Tibial artery (tissue), 4 donors: ENCODE measurements at places on chromosomes 2 and 18.

DNA sequence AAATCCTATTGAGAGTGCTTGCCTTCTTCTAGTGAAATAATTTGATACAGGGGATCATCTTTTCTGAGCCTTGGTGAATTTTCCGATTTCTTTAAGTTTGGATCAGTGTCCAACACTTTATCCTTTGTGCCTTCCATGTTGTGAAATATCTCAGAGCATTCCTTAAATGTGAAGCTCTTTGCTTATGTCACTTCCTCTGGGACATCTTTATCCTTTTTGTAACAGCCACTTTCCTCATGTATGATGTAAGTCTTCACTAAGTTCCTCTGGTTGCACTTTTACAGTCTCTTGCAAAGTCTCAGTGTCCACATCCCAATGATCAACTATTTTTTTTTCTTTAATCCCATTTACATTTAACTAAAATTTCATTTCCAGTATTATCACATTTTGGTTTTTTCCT is 254.2 kb downstream of the EN1 start:
- DNase-seq: no peak
- H3K4me3 ChIP-seq: no peak overlapping the region
- no peaks in the 10 kb centered on the region for H3K4me1 ChIP-seq
- no peaks in the 10 kb centered on the region for H3K27me3 ChIP-seq
- no peaks in the 10 kb centered on the region for H3K36me3 ChIP-seq

DNA sequence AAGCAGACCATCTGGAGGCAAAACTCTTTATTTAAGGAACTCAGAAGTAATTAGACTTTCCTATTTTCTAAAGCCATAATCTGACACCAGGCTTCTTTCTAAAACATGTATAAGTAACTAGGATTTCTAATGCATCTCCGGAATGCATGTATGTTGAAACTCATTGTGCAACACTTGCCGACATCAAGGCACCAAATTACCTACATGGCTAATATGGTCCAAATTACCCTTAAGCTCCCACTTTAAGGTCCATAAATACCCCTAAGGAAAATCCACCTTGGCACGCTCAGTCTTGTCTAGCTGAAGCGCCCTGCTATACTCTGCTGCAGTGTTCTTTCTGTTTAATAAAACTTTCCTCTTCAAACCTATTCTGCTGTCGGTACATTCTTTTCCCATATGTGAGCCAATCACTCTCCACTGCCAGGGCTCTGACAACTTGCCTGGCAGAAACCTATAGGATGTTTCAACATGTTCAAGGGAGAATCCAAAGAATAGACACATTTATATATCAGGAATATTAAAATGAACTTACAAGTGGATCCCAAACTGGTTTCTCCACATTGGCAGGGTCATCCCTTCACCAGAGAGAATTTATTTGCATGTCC is 171.9 kb downstream of the GALNT1 start:
- H3K27me3 ChIP-seq: peaks cover 17% of the 10 kb centered on the region
- H3K4me1 ChIP-seq: no peaks in the 10 kb centered on the region
- no peaks in the 10 kb centered on the region for H3K36me3 ChIP-seq

GRCh38 chr2:196247114-196247975 is 76.0 kb upstream of the STK17B start:
- H3K36me3 ChIP-seq: no peaks in the 10 kb centered on the region
- peak; percentile 74 for DNase-seq
- no peak overlapping the region for H3K4me3 ChIP-seq
- H3K27me3 ChIP-seq: no peaks in the 10 kb centered on the region

DNA sequence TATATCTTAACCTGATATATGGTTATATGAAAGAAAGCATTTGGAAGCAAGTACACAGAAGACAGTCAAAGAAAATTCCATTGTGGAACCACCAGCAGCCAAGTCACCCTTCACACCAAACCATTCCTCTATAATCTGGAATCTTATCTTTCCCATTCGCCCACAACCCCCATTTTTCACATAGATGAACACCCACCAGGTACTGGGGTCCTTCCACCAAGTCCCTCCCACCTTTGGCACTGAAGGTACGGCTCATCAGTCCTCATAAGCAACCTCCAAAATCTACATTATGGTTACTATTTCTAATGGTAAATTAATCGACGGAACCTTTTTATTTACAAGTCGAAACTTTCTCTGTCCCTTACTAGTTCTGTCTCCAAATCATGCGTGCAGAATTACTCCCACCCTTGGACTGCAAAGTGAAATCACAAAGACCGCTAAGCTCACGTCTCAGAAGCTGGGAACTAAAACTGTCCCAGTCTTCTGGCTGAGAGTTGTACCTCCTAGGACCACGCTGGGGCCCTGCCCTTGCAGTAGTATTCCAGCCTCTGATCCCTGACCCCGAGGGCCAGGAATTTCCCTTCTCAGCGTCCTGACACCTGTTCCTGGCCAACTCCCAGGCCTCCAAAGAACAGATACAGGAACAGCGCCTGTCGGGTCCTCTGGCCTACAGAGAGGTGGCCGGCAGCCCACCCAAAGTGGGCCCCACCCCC is 702 bp downstream of the OLA1 start:
- no peak for DNase-seq
- peaks cover 12% of the 10 kb centered on the region for H3K36me3 ChIP-seq
- H3K4me3 ChIP-seq: peak overlapping the region; percentile 62
- H3K27ac ChIP-seq: peak overlapping the region; percentile 87
- no peaks in the 10 kb centered on the region for H3K27me3 ChIP-seq
- H3K4me1 ChIP-seq: no peaks in the 10 kb centered on the region

DNA sequence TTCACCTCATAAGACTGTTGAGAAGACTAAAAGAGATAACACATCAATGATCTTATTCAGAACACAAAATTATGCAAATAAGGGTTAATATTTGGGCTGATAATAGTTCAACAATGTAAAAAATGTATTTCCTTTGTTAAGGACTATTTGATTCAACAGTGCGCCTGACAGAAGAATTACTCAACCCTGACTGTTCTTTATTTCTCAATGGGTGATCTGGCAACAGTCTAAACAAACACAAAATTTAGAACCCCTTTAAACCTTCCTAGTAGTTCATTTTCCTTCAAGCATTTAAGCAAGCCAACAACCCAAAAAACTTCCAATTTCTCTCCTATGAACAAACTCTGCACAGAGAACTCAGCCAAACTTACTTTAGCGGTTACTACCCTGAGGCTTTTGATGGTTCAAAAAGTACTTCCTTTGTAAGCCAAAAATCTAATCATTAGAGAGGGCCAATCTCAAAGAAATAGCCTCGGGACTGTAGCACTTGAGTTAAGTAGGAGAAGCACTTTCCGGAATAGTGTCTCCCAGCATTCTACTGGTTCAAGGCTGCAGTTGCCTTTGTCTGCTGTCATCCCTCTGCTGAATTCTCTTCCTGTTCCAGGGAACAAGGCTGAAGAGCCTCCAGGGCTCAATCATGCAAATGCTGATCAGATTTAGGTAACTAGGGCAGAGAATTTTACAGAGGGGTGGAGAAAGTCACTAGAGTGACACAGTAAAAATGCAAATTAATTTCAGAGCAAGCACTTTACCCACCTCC is 40.9 kb upstream of the MAPK4 start:
- H3K36me3 ChIP-seq: no peaks in the 10 kb centered on the region
- no peak for DNase-seq
- no peaks in the 10 kb centered on the region for H3K4me1 ChIP-seq
- no peak overlapping the region for H3K27ac ChIP-seq

DNA sequence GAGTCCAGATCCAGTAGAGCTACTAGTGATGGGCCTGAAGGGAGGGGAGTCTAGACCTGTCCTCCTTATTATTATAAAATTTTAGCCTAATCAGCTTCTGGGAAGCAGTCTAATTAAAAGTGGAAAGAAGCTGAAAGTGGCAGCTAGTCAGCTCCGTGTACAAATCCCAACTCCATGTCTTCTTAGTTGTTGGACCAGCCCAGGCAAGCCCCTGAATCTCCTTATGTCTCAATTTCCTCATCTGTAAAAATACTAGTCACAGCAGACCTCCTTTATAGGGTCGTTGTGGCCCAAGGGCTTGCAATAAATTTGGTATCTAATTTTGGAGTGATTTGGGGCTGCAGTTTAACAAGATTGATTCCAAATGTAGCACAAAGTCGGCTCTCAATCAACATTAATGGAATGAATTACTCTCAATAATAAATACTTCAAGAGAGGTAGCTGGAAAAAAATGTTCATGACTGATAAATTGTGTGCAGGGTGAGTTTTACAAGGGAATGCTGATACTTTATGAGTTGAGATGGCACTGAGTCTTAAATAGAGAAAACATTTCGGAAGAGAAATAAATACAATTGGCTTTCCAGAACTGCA is 118.3 kb upstream of the NDUFV2 start:
- H3K36me3 ChIP-seq: no peaks in the 10 kb centered on the region

DNA sequence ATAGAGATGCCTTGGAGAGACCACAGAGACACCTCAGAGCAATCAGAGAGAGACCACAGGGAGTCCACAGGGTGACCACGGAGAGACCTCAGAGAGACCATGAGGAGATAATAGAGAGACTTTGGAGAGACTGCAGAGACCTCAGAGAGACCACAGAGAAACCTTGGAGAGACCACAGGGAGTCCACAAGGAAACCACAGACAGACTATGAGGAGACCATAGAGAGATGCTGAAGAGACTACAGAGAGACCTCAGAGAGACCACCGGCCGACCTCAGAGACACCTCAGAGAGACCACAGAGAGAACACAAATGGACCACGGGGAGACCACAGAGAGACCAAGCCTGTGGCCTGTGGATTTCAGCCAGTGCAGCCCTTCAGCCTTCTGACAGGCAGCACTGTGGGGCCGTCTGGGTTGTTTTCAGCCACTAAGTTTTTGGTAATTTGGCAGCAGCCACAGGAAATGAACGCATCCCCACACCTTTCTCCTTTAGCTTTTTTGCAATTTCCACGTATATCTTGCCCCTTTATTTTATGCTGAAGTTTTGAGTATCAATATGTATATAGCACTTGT is 11.4 kb upstream of the TMEM18 start:
- no peaks in the 10 kb centered on the region for H3K36me3 ChIP-seq
- no peaks in the 10 kb centered on the region for H3K4me1 ChIP-seq
- no peaks in the 10 kb centered on the region for H3K27me3 ChIP-seq
- DNase-seq: no peak
- H3K27ac ChIP-seq: peak overlapping the region; percentile 82

GRCh38 chr2:156322051-156322685 is 10.4 kb downstream of the NR4A2 start:
- DNase-seq: no peak
- H3K4me1 ChIP-seq: no peaks in the 10 kb centered on the region
- peaks cover 5% of the 10 kb centered on the region for H3K36me3 ChIP-seq
- H3K27ac ChIP-seq: no peak overlapping the region

- no peak overlapping the region for H3K4me3 ChIP-seq
- no peaks in the 10 kb centered on the region for H3K27me3 ChIP-seq
- no peaks in the 10 kb centered on the region for H3K36me3 ChIP-seq
- H3K4me1 ChIP-seq: peaks cover 30% of the 10 kb centered on the region
- peak overlapping the region; percentile 21 for H3K27ac ChIP-seq
- no peak for DNase-seq
These were observed 31.3 kb downstream of the DGKD start for GRCh38 chr2:233385489-233386044.

GRCh38 chr18:48356909-48357631 is 52.1 kb downstream of the ZBTB7C start:
- no peaks in the 10 kb centered on the region for H3K27me3 ChIP-seq
- H3K27ac ChIP-seq: no peak overlapping the region
- peaks cover 9% of the 10 kb centered on the region for H3K4me1 ChIP-seq

DNA sequence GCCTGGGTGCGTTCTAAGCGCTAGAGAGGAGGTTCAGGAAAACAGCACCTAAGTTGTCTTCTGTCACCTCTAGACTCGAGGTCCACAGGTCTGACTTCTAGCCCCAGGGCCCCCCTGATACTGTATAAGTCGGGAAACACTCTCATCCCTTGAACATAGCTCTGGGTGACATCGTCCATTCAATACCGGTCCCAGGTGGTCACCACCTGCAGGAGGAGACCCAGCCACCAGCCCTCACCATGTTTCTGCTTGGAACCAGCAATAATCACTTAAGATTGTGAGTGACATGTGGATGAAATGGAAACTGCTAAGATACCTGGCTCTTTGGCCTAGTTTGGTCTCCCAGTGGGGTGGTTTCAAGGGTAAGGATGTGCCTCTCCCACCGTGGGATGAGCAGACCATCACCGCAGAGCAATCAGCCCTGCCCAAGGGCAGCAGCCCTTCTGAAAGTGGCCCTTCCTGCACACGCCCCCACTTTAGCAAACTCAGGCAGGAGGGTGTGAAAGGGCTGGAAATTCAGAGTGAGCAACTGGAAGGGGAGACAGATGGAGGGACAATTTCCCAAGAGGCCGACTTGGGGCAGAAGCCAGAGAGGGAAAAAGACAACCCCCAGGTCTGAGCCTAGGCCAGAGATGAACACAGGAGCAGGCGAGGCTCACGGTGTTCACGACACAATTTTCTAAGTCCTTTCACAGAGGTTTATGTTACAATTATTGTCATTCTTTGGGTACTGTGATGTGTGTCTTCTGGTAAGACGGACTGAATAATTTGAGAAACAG is 95.2 kb downstream of the ZNF516 start:
- no peaks in the 10 kb centered on the region for H3K4me1 ChIP-seq
- H3K27ac ChIP-seq: no peak overlapping the region
- H3K4me3 ChIP-seq: no peak overlapping the region
- no peak for DNase-seq

DNA sequence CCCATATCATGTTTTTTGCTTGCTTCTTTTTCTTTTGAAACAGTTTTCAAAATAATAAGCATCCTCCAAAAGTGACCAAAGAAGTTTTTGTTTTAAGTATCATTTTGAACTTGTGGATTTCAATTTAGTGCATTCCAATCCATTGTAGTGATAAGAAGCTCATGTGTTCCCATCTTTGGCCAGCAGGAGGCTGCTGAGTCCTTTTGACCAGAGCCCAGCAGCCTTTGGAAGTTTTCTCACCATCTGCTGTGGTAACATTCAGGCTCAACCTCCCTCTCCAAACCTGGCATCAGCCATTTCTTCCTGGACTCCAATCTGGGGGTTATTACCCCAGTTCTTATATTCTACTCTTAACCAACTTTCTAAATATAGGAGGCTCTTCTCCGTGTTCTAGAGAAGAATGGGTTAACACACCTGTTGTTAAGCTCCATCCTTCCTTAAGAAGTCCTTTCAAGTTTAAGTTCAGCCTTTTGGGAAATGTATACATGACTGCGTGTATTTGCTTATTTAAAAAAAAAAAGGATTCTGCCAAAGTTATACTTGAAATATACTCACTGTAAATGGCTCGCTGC is 39.0 kb upstream of the MAL start:
- H3K36me3 ChIP-seq: no peaks in the 10 kb centered on the region
- H3K4me1 ChIP-seq: no peaks in the 10 kb centered on the region

GRCh38 chr2:12313445-12314126 is 403.1 kb upstream of the TRIB2 start:
- no peaks in the 10 kb centered on the region for H3K27me3 ChIP-seq
- no peak overlapping the region for H3K4me3 ChIP-seq
- H3K36me3 ChIP-seq: no peaks in the 10 kb centered on the region
- peaks cover 10% of the 10 kb centered on the region for H3K4me1 ChIP-seq
- no peak overlapping the region for H3K27ac ChIP-seq
- no peak for DNase-seq

DNA sequence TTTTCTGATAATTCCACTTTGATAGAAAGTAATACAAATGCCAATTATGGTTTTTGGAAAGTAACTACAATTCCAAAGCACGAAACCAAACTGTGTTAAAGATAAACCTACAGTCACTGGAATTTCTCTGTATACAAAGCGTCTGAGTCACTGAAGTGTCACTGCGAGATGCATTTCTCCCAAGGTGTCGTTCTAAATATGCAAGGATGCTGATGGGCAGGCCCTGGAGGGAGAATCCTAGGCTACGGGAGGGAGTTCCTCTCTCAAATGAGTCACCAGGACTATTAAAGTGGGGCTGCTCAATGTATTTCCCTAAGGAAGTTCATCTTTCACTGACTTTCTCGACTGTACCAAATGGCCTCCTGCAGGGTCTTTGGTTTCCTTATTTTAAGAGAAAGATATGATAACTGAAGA is 163.8 kb upstream of the STK17B start:
- H3K36me3 ChIP-seq: no peaks in the 10 kb centered on the region
- no peak overlapping the region for H3K4me3 ChIP-seq
- H3K27ac ChIP-seq: no peak overlapping the region
- no peaks in the 10 kb centered on the region for H3K27me3 ChIP-seq
- no peak for DNase-seq
